ENCODE measurements at places on chromosomes 1 and 21.
A peak's percentile ranks its signal among the peaks of the same experiment; 100 is the strongest.

- DNase-seq, result no peak
Observed at GRCh38 chr1:66298464-66298863, 235.5 kb upstream of the SGIP1 start.

DNA sequence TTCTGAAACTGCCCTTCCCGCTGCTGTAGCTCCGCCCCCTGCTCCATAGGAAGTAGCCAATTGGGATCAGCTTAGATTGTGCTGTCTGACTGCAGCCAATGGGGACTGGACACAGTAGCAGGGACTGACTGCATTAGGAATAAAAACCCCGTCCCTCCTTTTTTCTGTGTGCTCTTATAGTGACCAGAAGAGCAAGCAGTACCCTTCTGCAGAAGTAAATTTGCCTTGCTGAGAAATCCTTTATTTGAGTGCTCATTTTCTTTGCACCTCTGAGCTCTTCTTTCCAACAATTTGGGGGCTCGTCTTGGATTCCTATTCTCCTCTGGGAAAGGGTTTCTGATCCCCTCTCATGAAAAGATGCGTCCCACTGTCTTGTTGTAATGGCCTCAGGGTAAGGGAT, 16.2 kb downstream of the OR2L13 start:
- DNase-seq, result no peak

DNA sequence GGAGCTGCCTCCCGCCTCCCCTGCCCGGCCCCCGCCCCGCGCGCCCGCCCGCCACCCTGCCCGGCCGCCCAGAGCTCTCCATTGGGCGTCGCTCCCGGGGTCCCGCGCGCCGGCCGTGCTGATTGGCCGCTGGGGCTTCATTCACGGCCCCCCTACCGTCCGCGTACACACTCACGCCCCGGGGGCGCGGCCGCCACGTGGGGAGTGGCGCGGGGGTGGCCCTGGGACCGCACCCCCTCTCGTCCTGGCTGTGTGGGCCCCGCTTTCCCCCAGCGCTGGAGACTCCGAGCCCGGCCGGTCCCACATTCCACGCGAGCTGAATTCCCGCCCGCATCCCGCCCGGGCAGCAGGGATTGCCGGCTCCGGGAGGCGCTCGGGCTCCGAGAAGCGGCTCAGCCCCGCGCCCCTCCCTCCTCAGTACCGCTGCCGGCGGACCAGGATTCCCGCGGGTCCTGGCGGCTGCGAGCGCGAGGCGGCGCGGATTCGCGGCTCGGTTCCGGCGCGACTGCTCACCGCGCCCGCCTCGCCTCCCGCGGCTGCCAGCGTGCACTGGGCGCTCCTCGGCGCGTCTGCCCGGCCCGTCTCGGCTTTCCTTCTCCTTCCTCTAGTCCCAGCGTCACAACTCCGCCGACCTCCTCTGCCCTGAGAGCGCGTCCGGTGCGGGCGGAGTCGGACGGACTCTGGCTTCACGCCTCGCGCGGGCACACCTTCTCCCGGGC, 450 bp upstream of the POU3F1 start:
- DNase-seq, result peak; percentile 65

DNA sequence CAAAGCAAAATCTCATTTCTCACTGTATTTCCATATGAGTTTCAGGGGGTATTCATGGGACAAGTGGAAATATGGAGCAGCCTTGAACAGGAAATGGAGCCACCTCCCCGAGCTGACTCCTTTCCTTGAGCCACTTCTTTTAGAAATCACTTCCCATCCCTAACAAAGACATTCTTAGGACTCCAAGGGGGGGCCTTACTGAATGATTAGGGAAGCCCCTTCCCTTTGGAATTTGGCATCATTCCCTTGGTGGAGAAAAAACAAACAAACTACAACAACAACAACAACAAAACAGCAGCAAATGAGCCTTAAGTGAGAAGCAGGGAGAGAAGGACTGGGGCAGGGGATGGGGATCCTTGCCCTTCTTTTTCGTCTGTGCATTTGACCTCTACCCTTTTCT, 278.3 kb downstream of the ZNF648 start:
- no peak for DNase-seq

- DNase-seq, result no peak
Observed at GRCh38 chr1:39898648-39899603, 2.8 kb downstream of the MYCL start.

DNA sequence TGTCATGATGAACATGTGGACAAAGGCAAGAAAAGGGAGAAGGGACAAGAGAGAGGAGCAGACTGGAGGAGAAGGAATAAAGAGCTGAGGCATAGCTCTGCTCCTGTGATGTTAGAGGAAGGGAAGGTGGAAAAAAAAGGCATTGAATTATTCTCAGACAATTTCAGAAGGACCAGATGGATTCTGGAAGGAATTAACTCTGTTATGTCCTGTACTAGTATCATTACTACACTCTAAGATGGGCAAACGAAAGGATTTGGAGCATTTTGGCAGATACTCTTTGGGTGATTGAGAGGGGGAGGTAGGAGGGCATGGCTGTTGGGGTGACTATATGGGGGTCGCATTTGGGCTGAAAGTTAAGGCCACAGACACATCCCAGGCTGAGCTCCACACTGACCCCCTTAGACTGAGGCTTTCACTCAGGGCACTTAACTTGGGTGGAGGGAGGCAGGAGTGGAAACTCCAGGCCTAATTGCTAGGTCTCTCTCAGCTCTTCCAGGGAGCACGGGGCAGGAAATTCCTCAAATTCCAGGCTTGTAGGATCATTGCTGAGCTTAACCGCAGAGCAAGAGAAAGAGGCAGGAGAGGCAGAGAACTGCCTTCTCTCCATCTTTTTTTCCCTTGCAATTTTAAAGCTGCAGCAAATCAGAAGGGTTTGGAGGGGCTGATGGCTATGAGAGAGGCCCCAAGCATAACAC, 25.9 kb downstream of the KIRREL1 start:
- no peak for DNase-seq

GRCh38 chr1:210302501-210302900, 26.2 kb upstream of the HHAT start:
- DNase-seq, result no peak

- DNase-seq, result no peak
Observed at GRCh38 chr1:156858959-156859522, at the start of gene INSRR. INSRR (minus strand) TSS chr1:156859117; CDS start chr1:156858621, 496 bp downstream.
